Activated naive CD4-positive, alpha-beta T cell treated with anti-CD3 and anti-CD28 coated beads, Interleukin-2, amount 50 U/mL, for 16 hours (primary cell): ENCODE measurements at places on chromosomes 2 and 18.

DNA sequence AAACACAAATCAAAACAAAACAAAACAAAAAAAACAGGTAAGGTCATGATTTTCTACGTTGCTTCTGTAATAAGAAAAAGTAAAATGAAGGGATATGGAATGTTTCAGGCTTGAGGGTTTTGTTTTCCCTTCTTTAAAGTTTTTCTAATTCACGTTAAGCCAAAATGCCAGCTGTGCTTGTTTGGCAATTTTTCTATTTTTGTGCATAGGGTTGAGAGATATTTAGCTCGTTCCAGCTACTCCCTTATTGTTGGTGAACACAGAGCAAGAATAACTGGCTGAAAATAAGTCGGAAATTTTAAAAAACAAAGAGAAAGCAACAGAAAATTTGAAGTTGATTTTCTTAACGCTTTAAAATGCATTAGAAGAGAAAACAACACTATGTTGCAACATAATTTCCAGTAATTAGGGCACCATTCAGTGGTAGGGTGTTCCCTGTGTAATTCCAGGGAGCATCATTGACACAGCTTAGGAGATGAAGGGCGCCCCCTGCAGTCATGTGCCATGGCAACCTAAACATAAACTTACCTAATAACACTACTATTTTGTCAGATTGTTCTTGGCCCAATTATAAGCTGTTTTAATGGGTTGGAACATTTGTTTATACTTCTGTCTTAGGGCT is 99.5 kb downstream of the DTNA start:
- DNase-seq, result no peak

GRCh38 chr2:217120429-217120828 is 260.6 kb upstream of the TNP1 start:
- no peak for DNase-seq

DNA sequence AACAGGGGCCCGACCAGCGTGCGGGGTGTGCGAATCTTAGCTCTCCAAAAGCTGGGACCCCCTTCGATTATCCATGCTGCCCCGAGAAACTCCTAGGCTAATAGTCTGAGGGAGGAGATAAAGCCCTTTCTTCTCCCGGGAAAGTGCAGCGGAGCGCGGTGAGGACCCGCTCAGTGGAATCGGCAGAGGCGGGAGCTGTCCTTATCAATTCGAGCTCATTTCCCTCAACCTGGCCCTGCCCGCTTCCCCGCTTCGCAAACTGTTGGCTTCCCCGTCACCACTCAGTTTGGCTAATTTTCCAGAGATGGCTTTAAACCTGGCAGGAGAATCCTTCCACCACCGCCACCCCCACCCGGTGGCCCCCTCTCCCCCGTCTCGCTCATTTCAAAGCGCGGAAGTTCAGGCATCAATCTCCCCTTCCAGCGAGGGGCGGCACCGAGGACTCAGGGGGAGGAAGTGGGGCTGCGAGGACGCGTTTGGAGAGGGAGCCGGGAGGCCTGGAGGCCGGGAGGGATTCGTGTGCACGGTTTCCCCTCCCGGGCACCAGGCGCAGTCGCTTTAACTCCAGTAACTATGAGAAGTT is 1.6 kb downstream of the KLHL14 start:
- no peak for DNase-seq

GRCh38 chr2:85132834-85133637 is at the start of gene TCF7L1:
TSS of gene TCF7L1 (plus strand) at chr2:85133392. CDS start at chr2:85133685, 293 bp downstream.
- peak; percentile 44 for DNase-seq
